ENCODE measurements at places on chromosomes 7 and 10.
A peak's percentile ranks its signal among the peaks of the same experiment; 100 is the strongest.

GRCh38 chr7:139585042-139585441 is 61.6 kb downstream of the CLEC2L start:
- DNase-seq, result no peak

- DNase-seq, result peak; percentile 90
Measured at GRCh38 chr7:147279964-147280374, 1163.4 kb downstream of the CNTNAP2 start.

GRCh38 chr10:51675088-51675487 is 24.3 kb downstream of the CSTF2T start:
- DNase-seq, result no peak

GRCh38 chr10:50393784-50394467 is 142.6 kb upstream of the ASAH2 start:
- no peak for DNase-seq

GRCh38 chr7:40147371-40148246 is 12.8 kb downstream of the SUGCT start:
- no peak for DNase-seq

DNA sequence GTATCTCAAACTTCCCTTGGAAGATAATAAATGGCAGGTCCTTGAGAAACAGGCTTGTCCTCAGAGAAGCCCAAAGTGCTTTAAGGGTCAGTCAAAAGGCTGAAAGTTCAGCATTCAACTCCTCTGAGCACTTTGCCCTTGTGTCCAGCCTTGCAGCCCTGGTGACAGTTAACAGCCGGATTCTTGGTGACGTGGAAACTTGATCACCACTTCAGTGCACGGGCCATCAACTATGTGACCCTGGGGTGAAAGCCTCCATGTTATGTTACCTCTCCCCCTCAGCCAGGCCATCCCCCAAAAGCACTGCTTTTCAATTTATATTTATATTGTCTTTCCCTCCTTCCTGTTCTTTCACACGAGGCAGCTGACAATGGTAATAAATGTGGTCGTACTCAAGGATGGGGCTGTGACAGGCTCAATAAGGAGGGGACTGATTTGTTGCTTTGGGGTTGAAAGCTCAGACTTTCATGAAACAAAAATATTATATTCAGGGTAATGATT is 164.0 kb upstream of the NRP1 start:
- no peak for DNase-seq

DNA sequence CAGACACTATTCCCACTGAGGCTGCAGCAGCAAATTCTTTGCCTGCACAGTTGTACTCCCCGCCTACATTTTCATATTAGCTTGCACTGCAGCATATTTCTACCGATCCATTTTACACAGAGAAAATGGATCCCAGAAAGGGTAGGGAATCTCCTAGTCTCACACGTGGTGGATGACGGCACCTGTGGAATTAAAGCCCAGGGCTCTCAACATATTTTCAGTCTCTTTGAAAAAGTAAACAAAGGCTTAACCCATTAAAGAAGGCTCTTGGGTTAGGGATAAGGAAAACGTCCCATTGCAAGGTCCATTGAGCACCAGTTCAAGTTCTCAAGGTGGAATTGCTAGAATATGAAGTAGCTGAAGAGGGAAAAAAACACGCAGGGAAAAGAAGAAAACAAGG is 49.4 kb upstream of the FOXI2 start:
- no peak for DNase-seq

- DNase-seq, result no peak
Measured at GRCh38 chr10:128866551-128866950, 600.5 kb upstream of the MGMT start.

GRCh38 chr10:110093722-110094121 is 85.9 kb downstream of the ADD3 start:
- no peak for DNase-seq

DNA sequence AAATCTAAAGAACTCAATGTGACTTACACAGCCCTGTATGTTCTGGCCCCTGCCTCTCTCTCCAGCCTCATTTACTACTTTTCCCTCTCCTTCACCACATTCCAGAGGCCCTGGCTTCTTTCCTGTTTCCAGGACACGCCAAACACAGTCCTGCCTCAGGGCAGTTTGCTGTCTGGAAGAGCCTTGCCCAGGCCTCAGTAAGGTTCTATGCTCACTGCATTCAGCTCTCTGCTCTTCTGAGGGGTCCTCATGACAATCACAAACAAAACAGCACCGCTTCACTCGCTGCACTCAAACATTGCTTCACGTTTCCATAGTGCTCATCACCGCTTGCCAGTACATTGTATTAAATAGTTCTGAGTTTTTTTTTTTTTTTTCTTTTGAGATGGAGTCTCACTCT is 35.1 kb upstream of the GARS1 start:
- DNase-seq, result no peak

DNA sequence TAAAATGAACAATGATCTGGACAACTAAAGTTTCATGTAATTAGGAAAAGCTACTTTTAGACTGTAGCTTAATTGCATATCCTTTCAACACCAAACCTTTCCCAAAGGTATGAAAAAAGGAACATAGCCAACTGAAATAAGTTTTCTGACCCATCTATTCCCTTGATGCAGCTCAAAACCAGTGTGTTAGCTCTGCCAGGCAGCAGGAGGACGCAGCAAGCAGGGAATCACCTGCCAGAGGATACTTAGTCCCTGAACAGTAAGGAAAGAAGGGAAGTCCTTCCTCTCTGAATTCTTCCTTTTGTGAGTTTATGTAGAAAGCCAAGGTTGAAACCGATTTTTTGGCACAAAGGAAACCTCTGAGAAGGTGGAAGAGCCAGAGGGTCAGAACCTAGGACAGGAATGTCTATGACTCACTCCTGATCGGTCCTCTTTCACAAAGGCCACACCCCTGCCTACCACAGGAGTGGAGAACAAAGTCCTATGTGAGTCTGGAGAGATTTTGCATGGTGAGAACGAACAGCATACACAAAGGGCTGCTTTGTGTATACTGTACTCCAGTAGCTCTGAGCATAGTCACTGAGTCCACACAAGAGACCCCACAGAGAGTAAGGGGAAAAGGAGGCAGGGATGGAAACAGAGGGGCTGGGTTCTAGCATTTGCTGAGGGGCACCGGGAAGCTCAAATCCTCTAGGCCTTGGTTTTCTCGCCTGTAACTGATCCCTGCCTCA is 68.8 kb upstream of the GSDME start:
- DNase-seq, result no peak

- DNase-seq, result no peak
Measured at GRCh38 chr7:45715471-45716352, 141.5 kb downstream of the ADCY1 start.

DNA sequence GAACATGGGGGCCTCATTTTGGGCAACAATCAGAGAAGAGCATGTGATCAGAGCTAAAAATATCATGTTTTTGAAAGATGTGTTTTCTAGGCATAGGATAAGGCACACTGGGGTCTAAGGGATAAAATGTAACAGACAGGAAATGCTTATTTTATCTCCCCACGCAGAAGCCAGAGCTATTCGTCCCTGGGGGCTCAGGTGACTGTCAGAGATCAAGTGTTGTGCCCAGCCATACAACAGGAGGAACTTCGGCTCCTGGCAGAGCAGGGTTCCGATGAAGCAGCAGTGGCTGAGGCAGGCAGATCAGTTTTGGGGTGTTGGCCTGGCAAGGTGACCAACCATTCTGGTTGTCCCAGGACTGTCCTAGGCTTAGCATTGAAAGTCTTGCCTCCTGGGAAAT is 15.2 kb downstream of the NPY start:
- DNase-seq, result no peak

- no peak for DNase-seq
Measured at GRCh38 chr7:114302858-114303257, 111.8 kb upstream of the FOXP2 start.
